Fibroblast of skin of abdomen (primary cell): ENCODE measurements at places on chromosomes 6 and 20.

DNA sequence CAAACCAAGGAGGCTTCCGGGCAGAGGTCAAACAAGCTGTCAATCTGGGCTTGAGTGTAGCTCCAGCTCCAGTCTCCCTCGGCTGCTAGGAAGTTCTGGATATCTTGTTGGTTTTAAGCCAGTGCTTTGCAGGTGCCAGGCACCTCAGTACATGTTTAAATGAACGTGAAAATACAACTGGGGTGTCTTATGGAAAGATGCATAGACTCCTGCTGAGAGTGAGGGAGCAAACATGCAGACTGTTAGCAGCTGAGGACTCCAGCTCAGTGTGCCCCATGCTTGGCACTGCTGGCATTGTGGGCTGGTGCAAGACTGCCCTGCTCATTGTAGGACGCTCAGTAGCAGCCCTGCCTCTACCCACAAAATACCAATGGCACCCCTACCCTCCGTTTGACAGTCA lies 28.5 kb downstream of the ERMARD start:
- DNase-seq, result no peak

DNA sequence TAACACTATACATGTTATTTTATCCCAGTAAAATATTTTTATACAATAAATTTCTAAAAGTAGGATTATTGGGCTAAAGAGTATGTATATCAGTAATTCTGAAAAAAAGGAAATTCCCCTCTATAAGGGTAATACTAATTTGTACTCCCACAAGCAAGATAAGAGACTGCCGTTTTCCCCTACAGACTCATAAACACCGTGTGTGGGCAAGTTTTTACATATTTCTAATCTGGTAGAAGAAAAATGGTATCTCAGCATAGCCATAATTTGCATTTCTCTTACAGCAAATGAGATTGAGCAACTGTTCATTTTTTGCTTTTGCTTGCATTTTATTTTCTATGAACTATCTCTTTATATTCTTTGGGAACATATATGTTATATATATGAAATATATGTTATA lies 26.0 kb upstream of the MYMX start:
- no peak for DNase-seq

GRCh38 chr6:106181664-106182418 lies 95.7 kb downstream of the PRDM1 start:
- DNase-seq, result peak; percentile 95

DNA sequence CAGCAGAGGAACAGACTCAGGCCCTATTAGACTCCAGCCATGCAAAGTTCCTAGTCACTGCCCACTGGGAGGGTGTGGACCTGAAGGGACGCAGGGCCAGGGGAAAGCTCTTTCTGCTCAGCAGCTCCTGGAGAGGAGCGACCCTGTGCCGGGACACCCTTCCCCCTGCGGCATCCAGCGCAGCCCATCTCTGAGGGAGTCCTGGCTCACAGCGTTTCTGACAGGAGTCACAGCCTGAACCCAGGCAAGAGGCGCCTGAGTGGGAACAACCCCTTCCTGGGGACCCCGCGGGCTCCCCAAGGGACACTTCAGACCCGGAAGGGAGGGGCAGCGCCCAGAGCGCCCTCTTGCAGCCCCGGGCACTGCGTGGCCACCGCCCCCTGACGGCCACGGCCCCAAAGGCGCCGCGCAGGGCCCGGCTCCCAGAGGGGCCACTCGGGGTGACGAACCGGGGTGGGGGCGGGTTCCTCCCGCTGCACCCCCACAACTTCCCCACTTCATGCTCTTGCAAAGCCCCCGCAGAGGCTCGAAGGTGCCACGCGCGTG lies 862 bp downstream of the UCKL1 start:
- no peak for DNase-seq

- DNase-seq, result peak; percentile 99
Observed at GRCh38 chr6:82362878-82363427, 664 bp upstream of the TPBG start.

DNA sequence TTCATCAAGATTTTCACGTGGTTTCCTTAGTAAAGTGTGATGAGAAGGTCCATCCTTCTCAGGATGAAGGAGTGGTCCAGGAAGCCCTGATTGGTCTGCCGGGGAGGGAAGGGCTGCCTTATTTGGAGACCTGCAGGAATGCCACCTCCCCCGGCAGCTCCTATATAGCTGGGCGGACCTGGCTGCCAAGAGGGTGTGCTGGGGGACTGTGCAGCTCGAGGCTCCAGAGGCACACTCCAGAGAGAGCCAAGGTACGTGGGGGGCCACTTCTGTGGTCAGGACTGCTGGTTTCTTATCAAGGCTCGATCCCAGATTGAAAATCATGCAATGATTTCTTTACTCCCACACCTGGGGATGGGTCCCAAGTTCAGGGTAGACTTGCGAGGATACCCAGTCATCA lies at the start of gene PRND:
Gene PRND (plus strand): TSS at position 191 of the 400 bp plus-strand sequence. CDS start 2,643 bp downstream, outside the sequence.
- DNase-seq, result no peak

GRCh38 chr6:139364302-139364981 lies 10.0 kb downstream of the CITED2 start:
- DNase-seq, result peak; percentile 64

DNA sequence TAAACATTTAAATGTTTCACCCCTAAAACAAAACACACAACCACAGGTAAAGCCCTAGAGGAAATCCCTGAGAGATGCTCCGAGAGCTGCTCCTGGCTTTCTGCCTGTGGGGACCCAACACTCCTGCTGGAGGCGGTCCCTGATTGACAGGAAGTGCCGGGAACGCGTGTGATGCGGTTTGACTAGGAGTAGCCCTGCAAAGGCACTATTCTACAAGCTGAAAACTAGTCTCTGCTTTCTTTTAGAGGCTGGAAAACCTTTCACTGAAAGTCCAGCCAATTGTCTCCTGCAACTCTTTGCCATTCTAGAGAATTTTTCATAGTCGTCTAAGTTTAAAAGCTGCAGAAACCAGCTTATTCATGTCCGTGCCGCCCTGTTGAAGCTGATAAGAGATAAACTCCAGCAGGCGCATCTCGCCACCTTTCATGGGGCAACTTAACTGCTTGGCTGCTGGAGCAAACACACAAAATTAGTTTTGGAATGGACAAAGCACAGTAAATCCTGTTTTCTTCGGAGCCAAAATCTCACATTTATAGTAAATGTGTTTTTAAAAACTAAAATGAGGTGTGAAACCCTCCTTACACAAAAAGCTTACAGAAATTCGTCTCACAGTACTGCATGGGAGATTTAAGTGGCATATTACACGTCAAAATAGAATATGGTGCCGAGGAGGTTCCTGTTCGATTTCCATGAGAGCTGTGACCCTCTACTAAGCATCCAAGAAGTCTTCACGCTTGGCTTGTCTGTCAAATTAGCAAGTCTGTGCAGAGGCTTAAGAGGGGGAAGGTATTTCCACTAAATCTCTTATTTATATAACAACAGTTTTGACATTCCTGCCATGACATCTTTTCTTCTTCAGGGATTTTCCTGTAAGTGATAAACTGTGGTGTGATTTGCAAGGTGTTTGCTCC lies 46.9 kb downstream of the DACT2 start:
- no peak for DNase-seq

DNA sequence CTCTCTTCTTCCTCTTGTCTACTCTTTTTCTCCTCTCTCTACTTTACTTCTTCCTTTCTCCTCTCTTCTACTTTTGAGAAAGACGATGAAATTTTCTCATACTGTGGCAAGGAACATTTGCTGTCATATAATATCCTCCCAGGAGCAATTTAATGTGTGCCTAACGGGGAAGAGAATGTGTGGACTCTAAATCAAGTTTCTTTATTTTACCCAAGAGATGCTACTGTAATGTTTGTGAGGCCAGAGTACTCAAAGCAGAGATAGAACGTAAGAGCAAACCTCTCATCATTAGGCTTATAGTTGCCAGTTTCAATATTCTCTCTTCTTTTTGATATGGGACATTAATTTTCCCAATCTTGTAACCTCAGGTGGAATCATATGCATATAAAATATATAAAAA lies 801.4 kb downstream of the BCKDHB start:
- no peak for DNase-seq

- DNase-seq, result no peak
Observed at GRCh38 chr20:52201395-52201794, 9.8 kb upstream of the ZFP64 start.

DNA sequence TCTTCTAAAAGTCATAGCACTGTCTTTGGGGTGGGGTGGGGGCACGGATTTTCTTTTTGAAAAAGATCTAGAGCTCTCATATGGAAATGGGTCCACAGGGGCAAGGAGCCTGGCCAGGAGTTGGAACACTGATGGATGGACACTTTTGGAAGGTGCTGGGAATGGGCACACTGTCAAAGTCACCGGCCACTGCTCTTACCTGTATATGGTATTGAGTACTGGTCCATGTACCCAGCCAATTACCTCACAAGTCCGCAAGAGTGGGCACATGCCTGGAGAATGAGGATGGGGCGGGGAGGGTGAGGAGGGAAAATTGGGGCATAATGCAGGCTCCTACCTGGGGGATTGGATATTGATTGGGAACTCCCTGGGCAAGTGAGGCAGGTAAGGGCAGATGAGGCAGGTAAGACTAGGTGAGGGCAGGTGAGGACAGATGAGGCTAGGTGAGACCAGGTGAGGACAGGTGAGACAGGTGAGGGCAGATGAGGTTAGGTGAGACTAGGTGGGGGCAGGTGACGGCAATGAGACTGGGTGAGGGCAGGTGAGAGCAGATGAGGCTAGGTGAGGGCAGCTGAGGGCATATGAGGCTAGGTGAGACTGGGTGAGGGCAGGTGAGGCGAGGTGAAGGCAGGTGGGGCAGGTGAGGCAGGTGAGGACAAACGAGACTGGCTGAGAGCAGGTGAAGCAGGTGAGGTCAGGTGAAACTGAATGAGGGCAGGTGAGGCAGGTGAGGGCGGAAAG lies 167.9 kb downstream of the NRN1 start:
- no peak for DNase-seq

GRCh38 chr6:48078120-48078519 lies 32.9 kb downstream of the PTCHD4 start:
- DNase-seq, result no peak

DNA sequence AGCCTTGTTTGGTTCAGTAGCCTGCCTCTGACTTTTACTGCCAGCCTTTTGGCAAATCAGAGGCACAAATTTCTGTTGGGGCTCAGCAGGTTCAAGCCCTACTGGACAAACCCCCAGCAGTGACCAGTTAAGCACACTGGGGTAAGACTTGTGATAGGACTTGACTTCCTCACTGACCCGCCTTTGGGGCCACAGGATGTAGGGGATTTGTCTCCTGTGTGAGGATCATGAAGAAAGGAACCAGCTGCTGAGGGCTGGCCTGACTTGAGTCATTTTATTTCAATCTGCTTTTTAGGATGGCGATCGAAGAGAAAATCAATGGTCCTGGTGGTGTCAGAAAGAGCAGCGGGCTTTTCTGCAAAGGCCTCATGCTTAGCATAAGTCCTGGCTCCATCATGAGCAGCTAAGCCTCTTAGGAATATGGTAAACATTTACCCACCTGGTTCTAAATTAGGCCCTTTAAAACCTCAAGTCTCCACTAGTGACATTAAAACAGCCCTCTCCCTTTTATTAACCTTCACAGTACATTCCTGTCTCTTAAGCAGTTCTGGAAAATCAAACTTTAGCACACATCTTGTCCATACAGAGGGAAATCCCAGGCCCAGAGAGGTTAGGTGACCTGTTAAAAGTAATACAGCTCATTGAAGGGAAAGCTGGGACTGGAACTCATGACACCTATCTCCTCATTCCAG lies 16.6 kb downstream of the CHMP4B start:
- no peak for DNase-seq

DNA sequence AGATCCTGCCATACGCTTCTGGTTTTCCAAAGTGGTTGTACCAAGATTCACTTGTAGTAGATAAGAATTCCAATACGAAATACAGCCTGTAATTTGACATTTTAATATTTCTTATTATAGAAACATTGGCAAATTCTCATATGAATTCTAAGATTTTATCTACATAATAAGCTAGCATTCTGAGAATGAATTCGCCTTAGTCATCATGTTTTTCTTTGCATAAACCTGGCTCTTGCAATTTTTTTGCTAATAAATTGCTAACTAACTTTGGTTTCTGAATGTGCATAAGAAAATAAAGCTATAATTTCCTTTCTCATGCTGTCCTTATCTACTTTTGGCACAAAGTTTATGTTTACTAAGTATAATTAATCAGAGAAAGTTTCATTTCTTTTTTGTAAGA lies 673.0 kb downstream of the PTPRT start:
- DNase-seq, result no peak

DNA sequence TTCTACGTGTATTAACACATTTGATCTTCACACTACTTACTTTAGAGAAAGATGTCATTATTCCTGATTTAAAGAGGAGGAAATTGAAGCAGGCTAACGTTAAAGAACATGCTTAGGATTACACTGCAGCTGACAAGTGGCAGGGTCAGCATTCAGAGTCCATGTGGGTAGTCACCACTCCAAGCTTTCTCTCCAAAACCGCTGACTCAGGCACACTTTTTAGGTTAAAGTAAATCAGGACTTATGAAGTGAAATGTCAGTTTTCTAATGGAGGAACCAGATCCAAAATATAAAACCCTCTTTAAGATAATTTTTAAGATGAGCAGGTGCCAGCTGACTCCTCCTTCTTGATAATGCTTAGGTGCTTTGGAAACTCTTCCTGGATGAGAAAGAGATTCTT lies 75.4 kb downstream of the HTR1E start:
- no peak for DNase-seq

DNA sequence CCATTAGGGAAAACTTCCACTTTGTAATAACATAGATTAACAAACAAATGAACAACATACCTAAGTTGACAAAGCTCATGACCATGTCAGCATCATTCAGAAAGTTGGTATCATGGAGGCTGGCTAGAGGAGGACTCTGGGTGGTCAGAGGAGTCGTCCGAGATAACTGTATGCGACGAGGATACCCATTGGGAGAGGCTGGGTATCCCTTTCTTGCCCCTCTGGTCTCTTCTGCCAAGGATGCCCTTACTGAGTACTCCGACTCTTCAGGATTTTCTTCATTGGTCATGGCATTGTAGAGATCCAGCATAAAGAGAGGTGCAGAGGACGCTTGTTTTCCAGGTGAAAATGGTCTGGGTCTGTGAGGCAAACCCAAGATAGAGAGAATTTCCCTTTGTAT lies 1.1 kb downstream of the BMP5 start:
- no peak for DNase-seq

DNA sequence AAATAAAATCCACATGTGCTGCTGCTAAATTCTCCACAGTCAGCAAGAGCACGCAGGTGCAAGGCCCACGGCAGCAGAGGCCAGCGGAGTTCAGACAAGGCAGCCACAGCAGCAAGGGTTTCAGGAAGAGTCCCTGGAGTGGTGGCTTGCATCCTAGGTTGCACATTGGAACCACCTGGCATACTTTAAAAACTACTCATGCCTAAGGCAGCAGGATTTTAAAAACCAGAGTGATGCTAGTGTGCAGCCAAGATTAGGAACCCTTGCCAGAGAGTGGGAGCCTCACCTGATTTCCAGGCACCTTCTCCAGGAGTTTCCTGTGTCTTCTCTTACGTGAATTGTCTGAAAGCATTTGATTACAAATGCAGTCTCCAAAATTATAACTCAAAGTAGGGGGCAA lies 104.0 kb upstream of the GPR6 start:
- DNase-seq, result no peak

DNA sequence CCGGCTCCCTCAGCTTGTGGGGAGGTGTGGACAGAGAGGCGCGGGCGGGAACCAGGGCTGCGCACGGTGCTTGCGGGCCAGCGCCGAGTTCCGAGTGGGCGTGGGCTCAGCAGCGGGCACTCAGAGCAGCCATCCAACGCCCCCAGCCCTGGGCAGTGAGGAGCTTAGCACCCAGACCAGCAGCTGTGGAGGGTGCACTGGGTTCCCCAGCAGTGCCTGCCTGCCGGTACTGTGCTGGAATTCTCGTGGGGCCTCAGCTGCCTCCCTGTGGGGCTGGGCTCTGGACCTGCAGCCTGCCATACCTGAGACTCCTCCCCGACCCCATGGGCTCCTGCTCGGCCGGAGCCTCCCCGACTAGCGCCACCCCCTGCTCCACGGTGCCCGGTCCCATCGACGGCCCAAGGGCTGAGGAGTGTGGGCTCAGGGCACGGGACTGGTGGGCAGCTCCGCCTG lies 92.7 kb downstream of the MANEA start:
- no peak for DNase-seq
